ENCODE measurements at places on chromosomes 13 and 19.

DNA sequence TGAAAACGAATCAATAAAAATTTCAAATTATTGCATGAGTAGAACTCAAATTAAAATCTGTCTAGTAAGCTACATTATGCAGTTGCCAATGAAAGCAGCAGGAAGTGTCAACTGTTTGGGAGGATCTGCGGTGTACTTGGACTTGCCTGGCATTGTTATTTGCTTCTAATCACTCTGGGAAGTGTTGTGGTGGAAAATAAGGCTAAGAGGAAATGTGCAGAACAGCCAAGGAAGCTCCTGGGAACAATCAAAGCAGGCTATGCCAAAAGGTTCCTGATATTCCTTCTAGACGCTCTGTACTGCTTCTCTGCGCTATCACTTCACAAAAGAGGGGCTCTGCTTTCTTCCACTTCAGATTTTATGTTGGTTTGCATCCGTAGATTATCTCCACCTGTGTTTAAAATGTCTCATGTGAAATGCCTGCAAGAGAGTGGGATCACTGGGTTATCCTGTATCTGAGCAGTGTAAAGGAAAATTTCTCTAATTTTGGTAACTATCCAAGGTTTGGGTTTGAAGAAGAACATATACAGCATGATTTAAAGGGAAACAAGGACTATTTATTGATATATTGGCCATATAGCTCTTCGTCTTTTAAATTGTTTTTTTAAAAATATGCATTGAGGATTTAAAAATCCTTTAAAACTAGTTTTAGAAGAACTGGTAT is 182.7 kb upstream of the CSNK1A1L start:
- no peak for ATAC-seq
- H3K27me3 ChIP-seq = no peaks in the 10 kb centered on the region
- no peaks in the 10 kb centered on the region for H3K36me3 ChIP-seq
- no peak overlapping the region for H3K27ac ChIP-seq
- no peaks in the 10 kb centered on the region for H3K4me1 ChIP-seq
- no peak overlapping the region for H3K4me3 ChIP-seq

- H3K36me3 ChIP-seq = peaks cover 11% of the 10 kb centered on the region
- H3K27me3 ChIP-seq = no peaks in the 10 kb centered on the region
- H3K4me1 ChIP-seq = peaks cover 45% of the 10 kb centered on the region
- no peak overlapping the region for H3K4me3 ChIP-seq
- H3K27ac ChIP-seq = no peak overlapping the region
These were observed 4.6 kb downstream of the PIK3R2 start for GRCh38 chr19:18157465-18158063.

GRCh38 chr19:38070573-38070972 is 153.4 kb downstream of the DPF1 start:
- H3K4me3 ChIP-seq = no peak overlapping the region
- no peak for ATAC-seq

DNA sequence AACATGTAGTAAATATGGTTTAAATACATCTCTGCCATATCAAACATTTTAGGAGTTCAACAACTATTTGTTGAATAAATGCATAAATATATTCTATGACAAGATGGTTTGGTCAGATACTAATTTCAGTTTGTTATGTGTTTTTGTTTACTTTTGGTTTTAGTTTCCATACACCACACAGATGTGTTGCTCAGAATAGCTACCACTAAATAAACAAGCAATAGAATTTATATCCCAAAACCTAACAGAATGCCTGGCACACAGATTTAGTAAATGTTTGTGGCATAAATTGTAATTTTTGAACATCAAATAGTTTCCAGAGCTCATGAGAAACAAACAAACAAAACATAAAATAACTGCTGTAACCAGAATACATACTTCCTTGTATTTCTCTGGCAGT is 126.8 kb upstream of the ATXN8OS start:
- no peak for ATAC-seq
- no peaks in the 10 kb centered on the region for H3K27me3 ChIP-seq
- H3K36me3 ChIP-seq = no peaks in the 10 kb centered on the region

DNA sequence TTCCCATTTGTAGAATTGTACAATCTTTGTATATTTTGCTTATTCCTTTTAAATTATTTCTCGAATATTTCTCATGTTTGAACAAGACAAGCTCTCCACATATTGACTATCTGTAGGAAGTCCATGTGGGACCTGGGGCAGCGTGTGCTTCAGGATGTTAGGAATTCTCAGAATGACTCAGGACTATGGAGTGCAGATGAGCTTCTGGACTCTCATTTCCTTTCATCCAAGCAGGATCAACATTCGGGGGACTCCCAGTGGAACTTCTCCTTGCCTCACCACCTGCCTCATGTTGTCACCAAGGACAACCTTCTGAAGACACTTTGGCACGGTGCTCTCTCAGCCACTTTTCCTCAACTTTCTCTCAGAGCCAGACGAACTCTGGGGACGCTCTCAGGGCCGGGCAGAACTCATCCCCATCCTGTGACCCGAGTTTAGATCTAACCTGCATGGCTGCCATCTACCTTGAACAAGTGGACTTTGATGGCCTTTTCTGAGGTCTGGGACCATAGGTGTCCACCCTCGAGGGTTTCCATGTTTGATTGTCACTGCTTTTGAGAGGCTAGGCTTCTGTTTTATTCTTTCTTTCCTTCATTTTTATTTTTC is 441.7 kb downstream of the IRS2 start:
- no peak for ATAC-seq
- no peaks in the 10 kb centered on the region for H3K4me1 ChIP-seq
- peaks cover 11% of the 10 kb centered on the region for H3K27me3 ChIP-seq
- no peak overlapping the region for H3K4me3 ChIP-seq
- no peaks in the 10 kb centered on the region for H3K36me3 ChIP-seq

DNA sequence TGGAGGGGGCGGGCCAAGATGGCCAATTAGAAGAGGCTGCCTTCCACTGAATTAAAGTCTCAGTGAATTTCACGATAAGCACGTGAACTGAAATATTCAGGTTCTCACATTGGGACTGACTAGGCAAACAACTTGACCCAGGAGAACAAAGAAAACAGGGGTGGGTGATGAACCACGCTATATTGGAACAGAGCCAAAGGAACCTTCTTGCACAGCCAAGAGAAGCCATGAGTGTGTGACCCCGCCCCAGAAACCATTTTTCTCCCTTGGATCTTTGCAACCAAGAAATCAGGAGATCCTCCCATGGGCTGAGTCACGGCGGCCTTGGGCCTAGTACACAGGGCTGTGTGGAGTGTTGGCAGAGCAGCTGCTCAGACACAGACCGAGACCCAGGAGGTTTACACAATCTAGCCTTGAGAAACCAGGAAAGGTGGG is 36.8 kb downstream of the ERICH4 start:
- no peak for ATAC-seq
- H3K27me3 ChIP-seq = peaks cover 26% of the 10 kb centered on the region
- no peak overlapping the region for H3K27ac ChIP-seq

- no peak for ATAC-seq
- H3K4me3 ChIP-seq = peak overlapping the region; percentile 27
- H3K27ac ChIP-seq = peak overlapping the region; percentile 89
- peaks cover 79% of the 10 kb centered on the region for H3K4me1 ChIP-seq
- H3K27me3 ChIP-seq = no peaks in the 10 kb centered on the region
These were observed 53.6 kb downstream of the GATAD2A start for GRCh38 chr19:19459073-19459472.

DNA sequence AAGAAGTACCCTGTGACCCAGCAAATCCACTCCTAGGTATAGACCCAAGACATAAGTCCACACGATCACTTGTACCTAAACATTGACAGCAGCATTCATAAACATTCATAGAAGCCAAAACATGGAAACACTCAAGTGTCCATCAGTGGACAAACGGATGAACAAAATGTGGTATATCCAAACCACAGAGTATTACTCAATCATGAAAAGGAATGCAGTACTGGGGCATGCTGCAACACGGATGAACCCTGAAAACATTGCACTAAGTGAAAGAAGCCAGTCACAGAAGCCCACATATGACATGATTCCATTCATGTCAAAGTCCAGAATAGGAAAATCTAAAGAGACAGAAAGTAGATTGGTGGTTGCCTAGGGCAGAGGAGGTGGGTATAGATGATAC is 22.8 kb upstream of the CCNE1 start:
- ATAC-seq = no peak
- peaks cover 42% of the 10 kb centered on the region for H3K27me3 ChIP-seq
- no peak overlapping the region for H3K4me3 ChIP-seq
- no peak overlapping the region for H3K27ac ChIP-seq

DNA sequence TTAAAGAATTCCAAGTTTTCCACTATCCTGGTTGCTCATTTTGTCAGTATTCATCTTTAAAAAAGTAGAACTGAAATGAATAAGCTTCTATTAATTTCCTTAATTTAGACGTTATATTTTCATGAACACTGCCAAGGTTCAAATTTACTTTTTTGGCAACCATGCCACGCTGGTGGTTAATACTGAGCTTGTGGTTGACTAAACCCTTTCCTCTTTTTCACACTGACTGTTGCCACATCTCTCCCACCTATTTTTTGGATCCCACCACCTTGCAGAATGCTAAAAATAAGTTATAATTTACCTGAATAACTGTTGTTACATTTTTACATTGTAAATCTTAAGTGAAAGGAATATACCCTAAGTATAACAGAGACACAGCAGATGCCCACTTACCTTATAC is 45.0 kb downstream of the FLT3 start:
- no peaks in the 10 kb centered on the region for H3K27me3 ChIP-seq
- ATAC-seq = no peak
- H3K27ac ChIP-seq = peak overlapping the region; percentile 79
- peaks cover 29% of the 10 kb centered on the region for H3K4me1 ChIP-seq
- H3K36me3 ChIP-seq = no peaks in the 10 kb centered on the region

DNA sequence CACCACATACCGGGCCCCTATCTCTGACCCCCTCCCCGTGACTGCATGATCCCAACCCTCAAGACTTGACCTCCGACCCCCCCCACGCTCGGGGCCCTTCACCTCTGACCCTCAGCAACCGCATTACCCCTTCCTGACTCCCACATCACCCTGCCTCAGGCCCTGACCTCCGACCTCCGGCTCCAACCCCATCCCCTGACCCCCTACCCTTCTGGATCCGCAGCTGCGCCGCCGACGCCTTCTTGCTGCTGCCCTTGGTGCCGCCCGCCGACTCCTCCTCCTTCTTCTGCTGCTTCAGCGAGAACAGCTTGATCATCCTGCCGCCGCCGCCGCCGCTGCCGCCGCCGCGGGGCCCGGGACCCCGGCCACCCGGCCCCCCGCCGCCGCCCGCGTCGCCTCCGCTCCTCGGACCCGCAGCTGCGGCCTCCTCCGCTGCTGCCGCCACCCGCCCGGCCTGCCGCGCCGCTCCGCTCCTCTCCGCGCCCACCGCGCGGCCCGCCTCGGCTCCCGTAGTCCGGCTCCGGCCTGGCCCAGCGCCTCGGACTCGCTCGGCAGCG is at the start of gene UBE2M:
TSS of gene UBE2M (minus strand) at position 546 of the 557 bp plus-strand sequence. CDS start at position 316, 230 bp downstream.
- ATAC-seq = peak; percentile 0
- peak within 1 kb of the TSS; percentile 100 for H3K27ac ChIP-seq
- peaks cover 29% of the 10 kb centered on the region for H3K36me3 ChIP-seq
- H3K4me3 ChIP-seq = peak within 1 kb of the TSS; percentile 89

DNA sequence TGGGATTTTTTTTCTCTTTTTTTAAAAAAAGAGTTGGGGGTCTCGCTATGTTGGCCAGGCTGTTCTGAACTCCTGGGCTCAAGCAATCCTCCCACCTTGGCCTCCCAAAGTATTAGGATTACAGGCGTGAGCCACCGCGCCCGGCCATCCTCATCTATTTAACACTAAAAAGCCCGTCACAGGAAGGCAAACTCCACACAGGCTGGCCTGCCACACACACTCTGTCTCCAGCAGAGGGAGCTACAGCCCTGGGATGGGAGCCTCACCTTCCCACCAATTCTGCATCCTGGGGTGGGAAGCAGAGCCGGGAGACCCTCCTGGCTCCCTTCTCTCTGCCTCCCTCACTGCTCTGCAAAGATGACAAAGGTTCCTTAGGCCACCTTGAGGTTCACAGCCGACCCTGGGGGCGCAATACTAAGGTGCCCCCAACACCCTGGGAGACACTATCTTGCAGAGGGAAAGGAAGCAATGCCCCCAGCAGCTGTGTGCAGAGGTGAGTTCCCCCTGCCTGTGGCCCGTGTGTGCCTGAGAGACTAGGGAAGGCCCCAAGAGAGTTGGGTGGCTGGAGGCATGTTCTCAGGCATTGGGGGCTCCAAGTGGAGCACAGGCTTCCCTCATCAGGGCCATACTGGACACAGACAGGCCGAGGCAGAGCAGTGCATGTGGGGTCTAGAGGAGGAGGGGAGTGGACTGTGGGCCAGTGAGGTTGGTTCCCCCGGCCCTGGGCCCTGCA is 27.4 kb upstream of the TIMM44 start:
- no peak for ATAC-seq
- no peaks in the 10 kb centered on the region for H3K27me3 ChIP-seq
- no peak overlapping the region for H3K27ac ChIP-seq
- peaks cover 46% of the 10 kb centered on the region for H3K36me3 ChIP-seq
- no peaks in the 10 kb centered on the region for H3K4me1 ChIP-seq
- H3K4me3 ChIP-seq = peak overlapping the region; percentile 27

DNA sequence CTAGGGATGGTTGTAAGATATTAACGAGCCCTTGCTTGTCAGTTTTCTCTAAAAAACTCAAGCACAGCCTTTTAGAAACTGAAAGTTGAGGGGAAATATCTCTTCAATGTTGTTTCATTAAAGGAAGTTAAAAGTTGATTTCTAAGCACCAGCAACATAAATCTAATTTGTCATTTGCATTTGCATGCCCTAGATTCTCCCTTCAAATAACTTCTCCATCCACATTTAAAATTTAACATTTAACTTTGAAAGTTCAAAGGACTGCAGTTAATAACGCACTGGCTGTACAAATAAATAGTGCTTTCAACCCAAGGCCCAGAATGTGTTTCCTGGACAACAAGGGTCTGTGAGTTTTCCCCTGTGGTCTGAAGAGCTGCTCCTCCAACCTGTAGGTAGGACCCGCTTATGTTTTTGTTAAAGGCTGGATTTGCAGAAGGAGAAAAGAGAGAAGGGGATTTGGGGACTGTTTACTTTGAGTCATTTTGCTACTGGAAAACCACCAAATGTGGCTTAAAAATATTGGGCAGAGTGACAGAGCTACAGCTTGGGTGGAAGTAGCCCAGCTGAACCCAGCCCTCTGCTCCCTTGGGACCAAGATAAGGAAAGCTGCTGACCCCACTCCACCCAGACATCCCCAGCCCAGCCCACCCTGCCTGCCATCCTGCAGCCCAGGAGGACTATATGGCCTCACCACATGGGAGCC is 39.8 kb downstream of the TNFRSF19 start:
- peak overlapping the region; percentile 31 for H3K4me3 ChIP-seq
- H3K27ac ChIP-seq = peak overlapping the region; percentile 44
- H3K27me3 ChIP-seq = peaks cover 22% of the 10 kb centered on the region

- no peaks in the 10 kb centered on the region for H3K27me3 ChIP-seq
- no peak for ATAC-seq
- H3K4me3 ChIP-seq = no peak overlapping the region
These were observed 245.2 kb downstream of the TBC1D4 start for GRCh38 chr13:75236774-75237173.

DNA sequence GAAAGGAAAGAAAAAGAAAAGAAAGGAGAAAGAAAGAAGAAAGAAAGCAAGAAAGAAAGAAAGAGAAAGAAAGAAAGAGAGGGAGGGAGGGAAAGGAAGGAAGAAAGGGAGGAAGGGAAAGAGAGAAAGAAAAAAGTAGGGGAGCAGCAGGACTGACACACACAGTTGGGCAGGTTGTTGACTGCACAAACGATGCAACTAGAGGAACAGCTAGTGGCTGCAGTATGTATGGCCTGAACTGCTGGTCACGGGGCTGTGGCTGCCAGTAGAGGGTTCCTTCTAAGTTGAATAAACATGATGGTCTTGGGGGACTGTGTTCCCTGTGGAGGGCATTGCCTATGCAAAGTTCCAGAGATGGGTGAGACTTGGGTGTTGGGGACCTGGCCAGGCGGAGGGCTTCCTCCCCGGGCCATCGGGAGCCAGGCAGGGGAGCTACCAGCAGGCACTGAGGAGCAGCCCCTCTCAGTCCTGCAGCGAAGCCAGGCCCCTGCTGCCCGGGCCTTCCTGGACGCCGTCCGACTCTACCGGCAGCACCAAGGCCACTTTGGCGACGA is 16.7 kb upstream of the COLGALT1 start:
- H3K27ac ChIP-seq = peak overlapping the region; percentile 76
- H3K36me3 ChIP-seq = peaks cover 64% of the 10 kb centered on the region
- H3K4me3 ChIP-seq = peak overlapping the region; percentile 70
- no peaks in the 10 kb centered on the region for H3K27me3 ChIP-seq
- peaks cover 55% of the 10 kb centered on the region for H3K4me1 ChIP-seq
